ENCODE measurements at places on chromosomes 11 and 22.

DNA sequence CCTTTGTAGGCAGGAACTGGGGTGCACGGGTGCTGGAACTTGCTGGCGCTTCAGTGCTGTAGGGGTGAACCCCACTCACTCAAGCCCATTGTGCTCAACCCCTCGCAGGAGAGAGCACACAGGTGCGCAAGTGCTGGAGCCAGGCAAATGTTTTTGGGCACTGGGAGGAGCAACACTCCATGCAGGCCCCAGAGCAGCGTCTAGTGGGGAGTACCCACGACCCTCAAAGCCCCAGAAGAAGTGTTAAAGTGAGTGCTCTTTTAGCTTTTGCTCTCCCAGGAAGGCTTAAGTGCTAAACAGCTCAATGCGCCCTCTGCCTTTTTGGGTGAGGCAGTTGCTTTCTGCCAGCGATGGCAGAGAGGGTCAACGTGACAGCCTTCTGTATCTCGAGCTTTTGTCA is 282.2 kb upstream of the ARHGAP42 start:
- DNase-seq: no peak

GRCh38 chr11:15035283-15035682 is 38.1 kb upstream of the CALCB start:
- DNase-seq: no peak

- DNase-seq: peak; percentile 28
These were observed 22.6 kb downstream of the FADD start for GRCh38 chr11:70225681-70226177.

- no peak for DNase-seq
These were observed 261.9 kb downstream of the DCDC1 start for GRCh38 chr11:31107649-31108048.

GRCh38 chr22:22397875-22398524 is 110.5 kb downstream of the ZNF280B start:
- DNase-seq: no peak

- peak; percentile 23 for DNase-seq
These were observed 36.3 kb upstream of the CFAP300 start for GRCh38 chr11:102010776-102011494.

DNA sequence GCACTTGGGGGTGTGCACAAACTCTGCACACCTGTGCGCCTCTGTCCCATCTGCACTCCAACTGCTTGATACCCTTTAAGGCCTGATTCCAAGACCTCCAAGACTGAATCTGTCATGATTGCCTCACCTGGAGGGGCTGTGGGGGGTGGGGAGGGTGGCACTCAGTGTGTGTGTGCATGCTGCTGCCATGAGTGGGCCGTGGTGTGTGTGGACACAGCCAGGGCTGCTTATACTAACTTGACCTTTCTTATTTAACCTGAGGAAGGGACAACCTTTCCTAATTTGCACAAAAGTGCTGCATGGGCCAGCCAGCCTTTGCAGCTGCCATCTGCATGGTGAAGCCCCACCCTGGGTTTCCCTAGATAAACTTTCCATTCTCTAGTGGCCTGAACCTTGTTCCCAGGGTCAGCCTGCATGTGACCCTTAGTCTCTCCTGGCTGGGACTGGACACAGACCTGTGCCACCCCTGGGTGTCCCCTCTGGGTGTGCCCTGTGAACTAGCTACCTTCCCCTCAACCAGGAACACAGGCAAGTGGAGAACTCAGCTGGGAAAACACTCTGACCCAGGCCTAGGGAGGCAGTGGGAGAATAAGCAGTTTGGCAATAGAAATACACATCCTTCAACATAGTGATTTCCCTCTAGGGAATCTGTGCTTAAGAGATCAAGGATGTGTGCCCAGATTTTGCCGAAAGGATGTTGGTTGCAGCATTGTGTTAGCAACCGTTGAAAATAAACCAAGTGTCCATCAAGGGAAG is 45.4 kb upstream of the DKK3 start:
- DNase-seq: no peak

- DNase-seq: peak; percentile 30
These were observed 669 bp downstream of the RPL27A start for GRCh38 chr11:8683115-8683807.

DNA sequence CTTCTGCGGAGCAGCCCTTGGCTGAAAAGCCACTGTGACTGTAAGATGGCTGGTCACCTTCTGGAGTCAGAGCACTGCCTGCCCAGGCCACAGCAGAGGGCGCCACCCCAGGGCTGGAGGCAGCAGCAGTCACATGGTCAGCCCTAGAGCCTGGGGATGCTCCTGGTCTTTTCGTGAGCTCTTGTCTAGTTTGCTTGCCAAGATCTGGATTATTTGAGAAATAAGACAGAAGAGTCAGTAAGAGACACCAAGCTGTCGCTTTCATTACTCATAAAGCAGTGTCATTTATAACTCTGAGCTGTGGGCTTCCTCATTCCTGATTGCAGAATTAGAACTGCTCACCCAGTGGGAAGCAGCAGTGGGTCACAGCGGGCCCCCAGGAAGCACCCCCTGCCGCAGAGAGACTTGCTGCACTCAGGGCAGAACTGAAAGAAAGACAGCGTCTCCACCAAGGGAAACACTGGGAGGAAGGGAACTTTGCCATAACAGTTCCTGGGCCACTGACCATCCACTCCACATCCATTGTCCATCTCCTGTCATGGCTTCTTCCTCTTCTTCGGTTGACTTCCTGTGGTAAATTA is 56.7 kb downstream of the PPP6R2 start:
- peak; percentile 70 for DNase-seq

GRCh38 chr22:33859311-33859710 is 61.0 kb downstream of the LARGE1 start:
- no peak for DNase-seq

DNA sequence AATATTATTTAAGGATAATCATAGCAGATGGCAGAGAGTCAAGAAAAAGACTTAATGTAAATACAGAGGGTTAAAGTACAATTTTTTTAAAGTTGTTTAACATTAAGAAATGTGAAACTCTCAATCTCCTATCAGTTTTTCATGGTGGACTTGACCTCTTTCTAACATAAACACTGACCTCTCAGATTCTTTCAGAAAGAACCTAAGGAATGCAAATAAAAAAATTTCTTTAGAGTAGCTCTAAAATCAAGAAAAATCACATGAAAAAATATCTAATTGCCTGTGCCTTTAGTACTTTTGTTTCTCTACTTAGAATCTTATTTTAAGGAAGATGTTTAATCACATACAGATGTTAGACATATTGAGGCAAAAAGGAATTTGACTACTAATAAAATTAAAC is 12.9 kb downstream of the RNF141 start:
- DNase-seq: no peak

- no peak for DNase-seq
These were observed 31.2 kb downstream of the TPBGL start for GRCh38 chr11:75271730-75272129.

- DNase-seq: no peak
These were observed 64.8 kb downstream of the APOL5 start for GRCh38 chr22:35782504-35782903.

- DNase-seq: peak; percentile 52
These were observed 78.7 kb downstream of the BDNF start for GRCh38 chr11:27621405-27622161.

DNA sequence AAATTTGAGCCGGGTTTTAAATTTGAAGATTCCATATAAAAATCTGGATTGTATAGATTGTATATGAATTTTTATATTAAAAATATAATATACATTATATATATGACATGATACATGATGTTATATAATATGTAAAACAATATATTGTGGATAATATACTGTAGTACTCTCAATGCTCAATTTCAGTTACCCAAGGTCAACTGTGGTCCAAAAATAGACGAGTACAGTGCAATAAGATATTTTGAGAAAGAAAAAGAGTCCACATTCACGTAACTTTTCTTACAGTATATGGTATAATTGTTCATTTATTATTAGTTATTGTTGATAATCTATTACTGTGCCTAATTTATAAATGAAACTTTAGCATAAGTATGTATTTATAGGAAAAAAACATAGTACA is 94.2 kb upstream of the YWHAH start:
- DNase-seq: no peak

- DNase-seq: peak; percentile 45
These were observed 734 bp downstream of the SNU13 start for GRCh38 chr22:41687901-41688364.

GRCh38 chr22:35868938-35869337 is 151.3 kb downstream of the APOL5 start:
- DNase-seq: no peak

- DNase-seq: no peak
These were observed 8.9 kb upstream of the GRK3 start for GRCh38 chr22:25555586-25555985.

GRCh38 chr11:75775056-75775455 is 6.5 kb downstream of the DGAT2 start:
- DNase-seq: no peak

DNA sequence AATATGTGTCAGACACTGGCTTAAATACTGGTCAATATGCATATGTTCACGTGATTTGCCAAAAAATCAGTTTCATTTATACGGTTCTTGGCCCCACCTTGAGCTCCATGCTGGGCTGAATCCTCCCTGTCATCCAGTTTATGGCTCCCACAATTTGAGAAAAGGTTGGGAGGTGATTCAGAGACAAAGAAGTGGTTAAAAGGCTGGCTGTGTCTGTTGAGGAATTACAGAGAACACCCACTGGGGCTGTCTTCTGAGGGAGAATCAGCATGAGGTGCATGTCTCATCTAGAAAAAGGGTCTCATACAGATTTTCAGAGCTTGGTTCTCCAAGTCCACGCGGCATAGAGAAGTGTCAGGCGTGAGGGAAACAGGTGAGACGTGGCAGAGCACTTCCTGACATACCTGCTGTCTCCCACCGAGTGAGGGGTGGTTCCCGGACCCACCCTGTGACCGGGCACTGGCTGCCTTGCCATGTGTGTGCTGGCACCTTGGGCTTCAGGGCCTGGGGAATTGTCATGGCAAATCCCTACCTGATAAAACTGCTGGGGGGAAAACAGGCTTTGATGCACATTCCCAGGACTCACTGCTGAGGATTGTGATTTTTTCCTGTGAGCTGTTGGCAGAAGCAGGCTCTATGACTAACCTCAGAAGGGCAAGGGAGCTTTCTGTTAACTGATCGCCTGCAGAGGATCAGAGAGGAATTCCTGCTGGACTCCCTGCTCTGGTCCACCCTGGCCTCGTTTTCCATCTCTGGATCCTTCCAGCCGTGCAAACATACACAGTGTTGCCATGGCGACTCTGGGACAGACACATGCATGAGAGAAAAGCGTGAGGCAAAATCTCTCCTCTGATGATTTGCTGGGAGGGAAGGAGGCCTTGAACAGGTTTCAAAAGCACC is 223.6 kb downstream of the ADAMTS15 start:
- no peak for DNase-seq

DNA sequence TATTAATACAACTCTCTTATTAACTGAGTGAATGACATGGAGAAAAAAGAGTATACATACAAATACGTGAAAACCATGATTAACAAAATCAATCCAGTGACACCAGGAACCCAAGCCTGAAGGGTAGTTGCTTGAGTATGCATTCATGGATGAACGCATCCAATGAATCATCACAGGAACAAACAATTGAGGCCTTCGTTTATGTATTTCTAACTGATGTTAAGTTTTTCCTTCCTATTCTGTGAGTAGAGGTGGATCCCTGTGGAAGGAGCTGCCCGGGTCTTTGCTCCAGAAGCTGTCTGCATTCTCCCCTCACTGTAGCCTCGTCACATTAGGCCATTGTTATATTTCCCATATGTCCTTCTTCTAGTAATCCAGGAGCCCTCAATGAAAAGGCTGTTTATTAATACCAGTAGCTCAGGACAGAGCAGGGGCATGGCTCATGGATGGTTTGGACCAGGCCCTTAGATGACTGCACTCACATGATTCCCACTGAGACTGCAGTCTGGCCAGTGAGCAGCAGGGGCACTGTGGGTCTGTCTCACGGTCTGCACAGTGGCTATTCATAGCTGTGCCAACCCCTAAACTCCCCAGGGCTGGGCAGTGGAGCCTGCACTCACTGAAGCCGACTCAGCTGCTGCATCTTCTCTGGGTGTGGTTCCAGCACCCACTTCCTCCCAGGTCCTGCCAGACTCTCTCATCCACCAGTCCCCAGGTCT is 128.1 kb upstream of the TOP3B start:
- DNase-seq: peak; percentile 27

- DNase-seq: peak; percentile 89
These were observed 52.2 kb downstream of the BMAL1 start for GRCh38 chr11:13329670-13330356.

GRCh38 chr11:9144828-9145227 is 53.4 kb upstream of the SCUBE2 start:
- DNase-seq: no peak

- DNase-seq: no peak
These were observed 144.0 kb downstream of the MPPED1 start for GRCh38 chr22:43555561-43556515.

GRCh38 chr22:39021552-39022250 is 774 bp downstream of the APOBEC3D start:
- DNase-seq: no peak

- DNase-seq: no peak
These were observed 25.5 kb downstream of the CTTN start for GRCh38 chr11:70423523-70424505.

- DNase-seq: no peak
These were observed 106.0 kb upstream of the TIMP3 start for GRCh38 chr22:32695451-32695891.

DNA sequence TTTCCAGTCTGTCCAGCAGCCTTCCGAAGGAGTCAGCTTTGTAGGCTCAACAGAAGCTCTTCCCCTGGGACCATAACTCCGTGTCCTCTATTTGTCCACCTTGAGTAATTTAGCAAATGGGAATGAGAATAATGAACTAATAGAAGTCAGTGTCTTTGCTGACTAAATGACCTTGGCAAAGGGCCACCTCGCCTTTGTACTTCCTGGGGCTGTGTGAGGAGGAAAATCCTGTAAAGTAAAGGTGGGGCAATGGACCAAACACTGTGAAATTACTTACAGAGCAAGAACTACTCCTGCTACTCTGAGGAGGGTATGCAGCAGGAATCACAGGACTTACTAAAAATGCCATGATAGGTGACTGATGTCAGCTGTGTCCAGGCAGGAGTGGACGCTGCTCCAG is 36.2 kb upstream of the CSNK2A3 start:
- DNase-seq: peak; percentile 74

DNA sequence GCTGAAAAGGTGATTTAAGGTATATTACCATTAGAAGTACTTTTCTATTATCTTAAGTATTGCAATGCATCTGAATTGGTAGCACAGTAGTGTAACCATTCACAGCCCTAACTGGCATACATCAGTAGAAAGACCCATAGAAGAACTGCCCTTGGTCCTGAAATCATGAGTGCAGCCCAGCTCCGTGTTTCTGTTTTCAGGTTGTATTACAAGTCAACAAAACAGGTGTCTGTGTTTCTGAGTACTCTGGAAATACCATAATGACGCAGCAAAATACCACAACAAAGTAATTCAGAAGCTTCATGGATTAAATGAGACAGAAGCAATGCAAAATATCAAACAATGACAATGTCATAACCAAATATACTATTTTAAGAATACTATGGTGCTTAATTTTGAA is 226.3 kb downstream of the OPCML start:
- DNase-seq: no peak

- no peak for DNase-seq
These were observed 81.5 kb upstream of the BID start for GRCh38 chr22:17855572-17856290.
